RWPE2 (cell line): ENCODE measurements at places on chromosomes 6 and 20.

DNA sequence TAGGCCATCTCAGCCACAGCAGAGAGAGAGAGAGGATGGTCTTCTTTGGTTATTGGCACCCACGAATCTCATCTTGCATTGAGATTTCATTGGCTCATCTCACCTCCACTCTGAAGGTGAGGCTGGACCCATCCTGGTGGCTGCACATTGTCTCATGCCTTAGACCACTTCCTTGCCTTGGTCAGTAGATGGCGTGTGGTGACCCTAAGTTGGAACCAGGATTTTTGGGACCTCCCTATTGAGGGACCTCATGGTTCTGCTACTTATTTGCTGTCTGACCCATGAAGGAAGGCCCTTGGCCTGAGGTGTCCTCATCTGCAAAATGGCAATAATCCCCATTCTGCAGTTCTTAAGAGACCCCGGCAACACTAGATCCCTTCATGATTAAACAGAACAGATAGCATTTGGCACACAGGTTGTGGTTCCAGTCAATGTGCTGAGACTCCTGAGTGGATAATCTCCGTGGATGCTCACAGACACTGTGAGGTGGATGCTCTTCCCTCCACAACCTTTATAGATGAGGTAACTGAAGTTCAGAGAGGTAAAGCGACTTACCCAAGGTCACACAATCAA lies 21.5 kb upstream of the AAR2 start:
- DNase-seq: no peak

- peak; percentile 28 for DNase-seq
Measured at GRCh38 chr6:170244721-170245474, 46.0 kb downstream of the DLL1 start.

DNA sequence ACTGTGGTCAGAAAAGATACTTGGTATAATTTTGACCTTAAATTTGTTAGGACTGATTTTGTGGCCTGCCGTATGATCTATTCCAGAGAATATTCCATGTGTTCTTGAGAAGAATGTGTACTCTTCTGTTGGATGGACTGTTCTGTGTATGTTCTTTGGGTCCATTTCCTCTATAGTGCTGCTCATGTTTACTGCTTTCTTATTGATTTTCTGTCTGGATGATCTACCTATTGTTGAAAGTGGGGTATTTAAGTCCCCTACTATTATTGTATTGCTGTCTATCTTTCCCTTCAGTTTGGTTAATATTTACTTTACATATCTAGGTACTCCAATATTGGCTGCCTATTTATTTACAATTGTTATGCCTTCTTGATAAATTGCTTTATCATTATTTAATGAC lies 298.4 kb downstream of the BCKDHB start:
- DNase-seq: no peak

DNA sequence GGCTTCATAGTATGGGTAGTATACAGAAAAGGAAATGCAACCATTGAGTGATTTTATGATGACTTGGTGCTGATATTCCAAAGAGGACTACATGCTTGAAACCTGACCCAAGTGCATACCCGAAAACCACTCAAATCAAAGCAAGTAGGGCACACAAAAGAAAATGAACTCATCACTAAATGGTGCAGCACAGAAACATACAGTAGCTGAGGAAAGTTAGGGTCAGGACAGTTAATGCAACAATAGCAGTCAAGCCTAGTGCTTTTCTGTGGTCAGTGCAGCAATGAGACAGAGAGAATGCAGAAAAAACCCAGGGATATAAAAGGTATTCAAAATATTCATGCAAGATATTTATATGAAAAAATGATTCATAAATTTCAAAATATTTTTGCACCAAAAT lies 711.1 kb downstream of the EPHA7 start:
- DNase-seq: no peak

GRCh38 chr20:389220-389619 lies 8.7 kb downstream of the TRIB3 start:
- no peak for DNase-seq

- no peak for DNase-seq
Measured at GRCh38 chr6:166333172-166333995, 9.0 kb downstream of the SFT2D1 start.

GRCh38 chr6:77470983-77471382 lies 7.7 kb upstream of the HTR1B start:
- no peak for DNase-seq

GRCh38 chr6:113944701-113945100 lies 26.2 kb downstream of the HDAC2 start:
- DNase-seq: no peak

DNA sequence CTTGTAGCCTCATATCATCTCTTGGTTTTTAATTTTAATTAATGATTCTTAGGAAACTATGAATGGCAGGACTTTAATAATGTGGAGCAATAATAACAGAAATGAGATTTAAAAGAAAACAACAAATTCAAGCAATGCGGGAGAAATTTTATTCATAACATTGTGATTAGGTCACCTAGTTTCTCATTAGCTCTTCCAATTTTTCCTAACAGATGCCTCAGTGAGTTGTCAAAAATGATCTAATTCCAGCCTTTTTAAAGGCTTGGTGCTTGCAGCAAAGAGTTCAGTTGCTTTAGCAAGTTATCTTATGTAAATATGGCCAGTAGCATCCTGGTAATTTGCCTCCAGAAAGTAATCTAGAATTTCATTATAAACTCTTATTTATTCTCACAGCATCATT lies 20.4 kb downstream of the PDE7B start:
- no peak for DNase-seq

- no peak for DNase-seq
Measured at GRCh38 chr6:83613378-83613777, 95.5 kb downstream of the SNAP91 start.

DNA sequence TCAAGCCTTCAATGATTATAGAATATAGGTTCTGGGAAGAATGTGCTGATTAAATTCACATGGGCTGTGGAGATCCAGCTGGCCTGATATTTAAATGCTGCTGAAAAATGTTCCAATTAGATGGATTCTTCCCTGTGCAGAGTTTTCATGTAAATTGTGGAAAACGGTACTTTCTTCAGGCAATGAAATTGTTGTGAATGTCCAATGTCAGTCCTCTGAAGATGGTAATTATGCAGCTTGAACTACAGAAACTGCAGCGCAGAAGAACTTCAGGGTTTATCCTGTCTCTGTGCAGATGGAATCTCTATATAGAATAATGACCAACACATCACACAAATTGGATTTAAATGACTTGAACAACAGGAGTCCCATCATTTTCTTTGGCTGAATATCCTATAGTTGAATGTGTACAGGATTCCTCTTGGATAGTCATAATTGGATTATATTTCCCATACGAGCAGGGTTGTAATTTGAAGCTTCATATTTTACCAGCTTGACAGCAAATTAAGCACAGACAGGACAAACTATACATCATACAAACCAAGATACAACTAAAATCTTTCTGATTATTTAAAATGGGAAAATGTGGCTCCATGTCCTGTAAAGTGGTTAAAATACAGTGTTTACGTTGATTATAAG lies 82.3 kb downstream of the CAP2 start:
- no peak for DNase-seq

- no peak for DNase-seq
Measured at GRCh38 chr6:75481394-75481793, 12.2 kb downstream of the FILIP1 start.

GRCh38 chr6:158457616-158458278 lies 102.1 kb upstream of the TMEM181 start:
- DNase-seq: no peak

DNA sequence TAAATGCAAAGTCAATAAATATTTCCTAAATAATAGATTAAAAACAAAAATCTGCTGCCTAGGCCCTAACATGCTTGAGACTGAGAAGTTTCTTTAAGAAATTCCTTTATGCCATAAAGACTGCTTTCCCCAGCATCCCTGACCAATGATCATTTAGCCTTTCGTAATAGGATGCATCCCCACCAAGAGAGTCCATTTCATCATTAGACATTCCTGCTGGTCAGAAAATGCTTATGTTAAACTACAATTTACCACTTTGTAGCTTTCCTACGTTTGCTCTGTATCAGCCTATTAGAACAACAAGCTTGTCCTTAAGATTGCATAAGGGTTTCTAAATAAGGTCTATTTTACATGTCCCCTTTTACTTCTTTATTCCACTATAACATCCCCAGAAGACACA lies 59.8 kb upstream of the HSF2 start:
- no peak for DNase-seq

DNA sequence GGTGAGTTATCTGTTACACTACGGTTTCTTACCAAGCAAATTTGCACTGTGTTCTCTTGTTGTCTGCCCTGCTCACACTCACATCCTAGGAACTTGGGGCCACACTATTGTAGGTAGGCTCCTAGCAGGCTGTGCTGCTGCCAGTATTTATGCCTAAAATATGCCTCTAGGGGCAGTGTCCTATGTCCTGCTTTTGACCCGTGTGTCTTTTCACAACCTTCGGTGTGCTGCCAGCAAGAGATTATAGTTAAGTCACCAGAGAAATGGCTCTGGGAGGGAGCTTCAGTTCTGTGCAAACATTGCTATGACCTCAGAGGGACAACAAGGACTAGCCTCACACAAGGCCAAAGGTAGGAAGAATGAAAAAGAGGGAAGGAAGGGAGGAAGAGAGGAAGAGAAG lies 8.9 kb upstream of the TAAR5 start:
- no peak for DNase-seq

GRCh38 chr6:125932451-125932795 lies 24.1 kb upstream of the HINT3 start:
- DNase-seq: no peak

DNA sequence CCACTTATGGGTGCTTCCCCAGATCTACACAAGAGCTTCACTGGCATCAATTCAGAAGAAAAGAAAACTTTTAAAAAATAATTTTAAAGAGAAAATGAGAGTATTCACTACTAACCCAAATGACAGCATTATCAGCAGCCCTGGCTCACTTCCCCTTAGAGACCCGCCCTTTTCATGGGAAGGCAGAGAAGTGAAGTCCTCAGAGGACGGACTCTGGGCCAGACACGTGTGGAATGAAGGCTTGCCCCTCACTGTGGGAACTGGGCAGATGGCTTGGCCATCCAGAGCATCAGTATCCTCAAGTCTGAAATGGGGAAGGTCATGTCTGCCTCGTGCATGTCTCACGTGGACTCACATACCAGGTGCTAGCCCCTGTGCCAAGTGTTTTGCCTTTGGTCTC lies 63.5 kb downstream of the JAG1 start:
- DNase-seq: no peak

DNA sequence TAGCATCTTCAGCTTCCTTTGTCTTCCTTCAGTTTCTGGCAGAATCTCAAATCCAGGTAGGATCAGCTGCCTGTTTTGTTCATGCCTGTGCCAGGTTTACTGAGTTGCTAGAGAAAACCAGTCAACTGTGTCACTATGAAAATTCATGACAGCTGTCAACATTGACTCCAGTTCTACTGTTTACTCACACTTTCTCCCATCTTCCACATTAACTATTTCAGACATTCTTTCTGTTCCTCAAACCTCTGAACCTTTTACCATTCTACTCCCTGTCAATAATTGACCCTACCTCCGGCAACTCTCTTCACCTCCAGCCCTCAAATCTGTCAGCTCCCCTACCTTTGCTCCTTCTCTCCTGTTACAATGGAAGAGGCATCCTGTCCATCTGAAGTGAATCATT lies 8.5 kb downstream of the ENPP4 start:
- no peak for DNase-seq

DNA sequence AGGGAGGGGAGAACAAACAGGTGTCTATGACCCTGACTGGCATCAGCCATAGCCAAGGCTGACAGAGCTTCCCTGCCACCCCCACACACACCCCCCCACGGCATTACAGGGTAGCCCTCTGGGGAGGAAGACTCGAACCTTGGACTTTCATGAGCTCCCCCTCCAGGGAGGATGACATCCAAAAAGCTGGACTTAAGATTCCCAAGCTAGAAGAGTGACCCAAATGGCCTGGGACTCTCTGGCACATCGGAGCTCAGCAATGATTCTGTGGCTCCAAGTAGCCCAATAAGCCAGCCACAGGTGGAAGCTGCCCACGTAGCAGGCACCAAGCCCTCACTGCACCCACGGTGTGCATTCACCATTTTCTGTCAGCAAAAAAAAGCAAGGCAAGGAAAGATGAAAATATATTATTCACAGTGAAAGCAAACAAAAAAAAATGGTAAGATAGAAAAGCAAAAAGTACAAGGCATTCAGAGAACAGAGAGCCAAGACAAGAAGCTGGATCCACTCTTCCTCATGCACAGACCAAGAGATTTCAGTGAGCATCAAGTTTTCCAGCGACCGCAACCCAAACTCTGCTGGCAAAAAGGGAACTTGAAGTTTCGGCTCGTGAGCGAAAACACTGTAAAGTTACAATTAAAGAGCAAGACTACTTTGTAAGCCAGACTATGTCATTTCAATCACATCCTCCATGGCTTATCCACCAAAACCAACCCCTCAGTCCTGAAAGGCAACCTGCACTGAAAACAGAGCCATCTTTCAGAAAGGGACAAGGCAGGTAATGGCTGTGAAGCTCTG lies 10.9 kb downstream of the JAG1 start:
- DNase-seq: no peak

DNA sequence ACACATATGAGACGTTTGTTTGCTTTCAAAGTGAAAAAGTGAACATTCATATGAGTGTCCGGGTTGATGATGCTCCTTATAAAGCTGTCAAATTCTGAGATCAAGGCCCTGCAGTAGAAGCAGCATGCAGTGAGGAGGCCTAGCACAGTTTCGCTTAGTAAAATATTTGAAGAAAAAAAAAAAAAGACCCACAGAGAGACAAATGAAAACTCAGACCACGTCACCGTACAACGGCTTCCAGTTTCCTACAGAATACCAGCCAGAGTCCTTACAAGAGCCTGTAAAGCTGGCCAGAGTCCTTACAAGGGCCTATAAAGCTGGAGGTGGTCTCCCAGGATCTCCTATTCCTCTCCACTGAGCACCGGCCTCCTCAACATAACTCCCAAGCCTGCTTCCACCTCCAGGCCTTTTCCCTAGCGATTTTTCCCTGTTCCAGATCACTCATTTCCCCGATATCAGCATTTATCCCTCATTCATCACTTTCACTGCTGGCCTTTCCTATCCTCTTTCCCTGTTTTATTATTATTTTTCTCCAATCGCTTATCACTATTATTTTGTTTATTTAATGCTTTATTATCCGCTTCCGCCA lies 1.5 kb upstream of the HMGN4 start:
- no peak for DNase-seq

- DNase-seq: no peak
Measured at GRCh38 chr20:1899241-1899525, 4.0 kb downstream of the SIRPA start.

GRCh38 chr20:54820392-54820791 lies 345.0 kb downstream of the DOK5 start:
- DNase-seq: no peak

GRCh38 chr6:142728910-142729481 lies 216.0 kb downstream of the HIVEP2 start:
- DNase-seq: no peak
